ENCODE measurements at places on chromosomes 6 and 20.

DNA sequence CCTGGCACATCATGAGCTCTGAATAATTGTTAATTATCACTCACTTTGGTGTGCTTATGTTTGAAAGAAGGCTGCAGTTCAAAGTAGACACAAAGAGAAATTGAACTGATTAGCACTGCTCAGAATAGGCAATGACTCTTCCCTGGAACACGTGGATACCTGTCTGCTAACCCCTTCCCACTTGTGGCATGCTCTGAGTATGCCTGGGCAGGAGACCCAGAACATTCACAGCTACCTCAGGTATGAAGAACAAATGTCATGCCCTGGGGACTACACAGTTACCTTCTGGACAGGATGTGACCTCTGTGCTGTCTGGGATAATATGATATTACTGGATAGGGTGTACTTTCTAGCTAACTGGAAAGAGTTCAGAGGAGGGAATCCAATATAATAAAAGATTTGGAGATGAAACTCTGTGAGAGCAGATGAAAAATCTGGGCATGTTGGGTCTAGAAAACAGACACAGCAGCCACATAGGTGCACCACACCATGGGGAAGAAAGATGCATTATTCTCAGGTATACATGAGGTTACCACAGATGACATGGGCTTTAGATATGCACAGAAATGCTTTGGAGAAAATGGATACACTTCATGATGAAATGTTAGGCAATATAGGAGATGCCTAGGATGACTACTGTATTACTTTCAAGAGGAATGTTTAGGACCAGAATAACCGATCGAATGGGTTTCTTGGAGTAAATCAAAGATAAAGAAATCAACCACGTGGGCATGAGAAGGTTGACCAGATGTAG is 324.2 kb upstream of the PREP start:
- no peak for DNase-seq

DNA sequence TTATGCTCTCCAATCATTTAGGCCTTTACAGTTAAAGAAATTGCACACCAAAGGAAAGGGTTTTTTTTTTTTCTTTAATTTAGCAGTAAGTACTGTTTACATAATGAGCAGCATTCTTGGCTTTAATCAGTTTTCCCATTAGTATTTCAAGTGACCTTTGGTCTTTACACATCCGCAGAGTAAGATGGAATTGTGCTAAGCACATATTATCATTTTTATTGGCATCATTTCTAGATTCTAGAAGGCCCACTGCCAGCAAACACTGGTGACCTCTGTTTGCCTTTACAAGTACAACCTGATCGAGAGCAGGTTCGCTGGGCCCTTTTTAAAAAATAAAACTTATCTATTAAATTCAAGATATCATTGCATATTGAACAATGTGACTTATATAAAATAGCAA is 104.3 kb downstream of the ADGRG6 start:
- no peak for DNase-seq

- no peak for DNase-seq
Observed at GRCh38 chr6:14638435-14638905, 520.9 kb downstream of the CD83 start.

- DNase-seq = no peak
Observed at GRCh38 chr6:169839898-169840631, 88.6 kb downstream of the ERMARD start.

- DNase-seq = no peak
Observed at GRCh38 chr6:36020154-36020553, 4.3 kb downstream of the SLC26A8 start.

GRCh38 chr6:25583099-25583498 is 68.9 kb upstream of the SCGN start:
- no peak for DNase-seq

DNA sequence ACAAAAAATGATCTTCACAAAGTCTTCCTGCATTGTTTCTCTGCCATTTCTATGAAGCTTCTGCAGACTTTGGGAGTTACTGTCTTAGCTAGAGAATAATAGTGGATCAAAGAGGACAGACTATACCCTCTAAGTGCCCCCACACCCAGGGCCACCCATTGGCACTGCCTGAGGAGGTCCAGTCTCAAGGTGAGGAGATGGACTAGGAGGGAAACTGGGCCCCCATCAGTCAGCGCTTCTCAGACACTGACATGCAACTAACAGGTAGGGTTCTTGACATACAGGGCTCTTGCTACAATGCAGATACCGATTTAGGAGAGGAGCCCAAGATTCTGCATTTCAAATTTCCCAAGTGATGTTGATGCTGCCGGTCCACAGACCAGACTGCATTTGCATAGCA is 24.3 kb downstream of the PCNA start:
- DNase-seq = no peak

- no peak for DNase-seq
Observed at GRCh38 chr20:40197691-40198090, 491.3 kb downstream of the MAFB start.

DNA sequence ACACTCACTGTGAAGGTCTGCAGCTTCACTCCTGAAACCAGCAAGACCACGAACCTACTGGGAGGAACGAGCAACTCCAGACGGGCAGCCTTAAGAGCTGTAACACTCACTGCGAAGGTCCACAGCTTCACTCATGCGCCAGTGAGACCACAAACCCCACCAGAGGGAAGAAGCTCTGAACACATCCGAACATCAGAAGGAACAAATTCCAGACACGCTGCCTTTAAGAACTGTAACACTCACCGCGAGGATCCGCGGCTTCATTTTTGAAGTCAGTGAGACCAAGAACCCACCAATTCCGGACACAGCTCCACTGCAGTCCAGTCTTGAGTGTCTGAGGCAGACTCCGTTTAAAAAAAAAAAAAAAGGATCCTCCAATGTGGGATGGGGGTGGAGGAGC is 60.4 kb upstream of the ERVFRD-1 start:
- DNase-seq = no peak

DNA sequence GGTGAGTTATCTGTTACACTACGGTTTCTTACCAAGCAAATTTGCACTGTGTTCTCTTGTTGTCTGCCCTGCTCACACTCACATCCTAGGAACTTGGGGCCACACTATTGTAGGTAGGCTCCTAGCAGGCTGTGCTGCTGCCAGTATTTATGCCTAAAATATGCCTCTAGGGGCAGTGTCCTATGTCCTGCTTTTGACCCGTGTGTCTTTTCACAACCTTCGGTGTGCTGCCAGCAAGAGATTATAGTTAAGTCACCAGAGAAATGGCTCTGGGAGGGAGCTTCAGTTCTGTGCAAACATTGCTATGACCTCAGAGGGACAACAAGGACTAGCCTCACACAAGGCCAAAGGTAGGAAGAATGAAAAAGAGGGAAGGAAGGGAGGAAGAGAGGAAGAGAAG is 8.9 kb upstream of the TAAR5 start:
- no peak for DNase-seq

GRCh38 chr6:41051873-41052272 is 1.1 kb upstream of the APOBEC2 start:
- no peak for DNase-seq

- no peak for DNase-seq
Observed at GRCh38 chr6:154106251-154106650, 67.2 kb downstream of the OPRM1 start.

Data from stimulated activated CD8-positive, alpha-beta memory T cell treated with anti-CD3 and anti-CD28 coated beads, Interleukin-12 subunit alpha, Interleukin-12 subunit beta, amount 100 ng/mL, for 1 hour (primary cell).